Mammary epithelial cell (primary cell): ENCODE measurements at places on chromosomes 6 and 20.

DNA sequence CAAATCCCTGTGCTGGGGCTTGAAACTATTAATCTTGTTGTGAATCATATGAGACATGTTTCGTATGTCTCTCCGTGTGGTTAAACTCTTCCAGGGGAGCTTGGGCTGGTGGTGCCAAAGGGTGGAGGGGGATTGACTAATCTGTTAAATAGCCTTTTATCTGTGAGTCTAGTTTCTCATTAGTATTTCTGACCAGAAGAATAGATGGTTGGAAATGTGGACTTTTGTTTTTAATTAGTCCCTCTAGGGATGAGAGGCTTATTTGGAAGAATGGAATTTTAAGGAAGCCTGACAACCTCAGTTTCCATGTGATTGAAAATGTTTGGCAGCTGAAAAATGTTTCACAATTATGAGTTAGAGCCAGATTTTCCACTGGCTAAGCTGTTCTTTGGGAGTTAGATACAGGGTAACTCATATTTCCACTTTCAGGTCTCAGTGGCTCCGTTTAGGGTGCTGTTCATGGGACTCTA is 117.3 kb downstream of the BCKDHB start:
- DNase-seq, result no peak

GRCh38 chr6:10559522-10560152 is 38.5 kb downstream of the GCNT2 start:
- no peak for DNase-seq

- DNase-seq, result no peak
These were observed 11.8 kb downstream of the SLCO4A1 start for GRCh38 chr20:62653951-62654685.

GRCh38 chr20:9509246-9509645 is 5.1 kb upstream of the LAMP5 start:
- DNase-seq, result no peak

DNA sequence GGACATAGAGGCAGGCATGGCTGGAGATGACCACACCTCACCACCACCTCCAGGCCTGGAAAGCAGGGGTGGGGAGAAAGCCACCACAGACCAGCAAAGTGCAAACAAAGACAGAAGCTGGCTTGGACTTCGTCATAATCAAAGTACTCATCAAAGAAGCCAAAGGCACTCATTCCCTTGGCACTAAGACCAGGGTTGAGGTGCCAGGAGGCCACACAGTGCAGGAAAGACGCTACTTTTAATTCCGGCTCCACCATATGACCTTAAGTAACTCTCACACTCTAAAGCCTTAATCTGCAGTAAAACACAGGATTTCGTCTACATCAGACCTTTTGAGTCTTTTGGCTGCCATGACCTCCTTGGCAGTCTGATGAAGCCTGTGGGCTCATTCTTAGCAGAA is 123.1 kb downstream of the HIVEP2 start:
- DNase-seq, result no peak

GRCh38 chr6:125839879-125840278 is 49.1 kb downstream of the NCOA7 start:
- no peak for DNase-seq

- no peak for DNase-seq
These were observed 12.1 kb downstream of the CD93 start for GRCh38 chr20:23074052-23074451.

GRCh38 chr20:25654487-25654886 is 30.7 kb upstream of the NANP start:
- peak; percentile 71 for DNase-seq

DNA sequence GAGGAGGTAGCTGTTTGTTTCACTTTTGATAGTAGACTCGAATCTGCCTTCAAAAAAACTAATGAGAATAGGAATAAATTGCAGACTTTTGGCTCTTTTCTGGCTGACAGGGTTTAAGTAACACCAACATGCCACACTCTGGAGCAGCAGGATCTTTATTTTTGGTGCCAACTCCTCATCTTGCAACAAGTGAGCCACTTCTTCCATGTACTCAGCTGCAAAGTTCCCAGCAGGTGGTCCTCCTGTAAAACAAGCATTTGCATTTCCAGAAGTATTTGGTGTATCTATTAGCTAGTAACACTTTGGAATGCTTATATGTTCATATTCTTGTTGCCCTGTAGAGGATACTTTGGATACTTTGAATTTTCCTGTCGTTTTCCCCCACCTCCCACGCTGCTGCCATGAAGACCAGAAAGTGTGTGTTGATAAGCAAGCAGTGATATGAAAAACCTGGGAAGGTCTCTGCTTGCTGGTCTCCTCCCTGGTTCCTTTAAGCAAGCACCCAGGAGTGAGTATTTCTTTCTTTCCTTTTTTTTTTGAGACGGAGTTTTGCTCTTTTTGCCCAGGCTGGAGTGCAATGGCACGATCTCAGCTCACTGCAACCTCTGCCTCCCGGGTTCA is 1.0 kb downstream of the ARMH2 start:
- DNase-seq, result no peak

DNA sequence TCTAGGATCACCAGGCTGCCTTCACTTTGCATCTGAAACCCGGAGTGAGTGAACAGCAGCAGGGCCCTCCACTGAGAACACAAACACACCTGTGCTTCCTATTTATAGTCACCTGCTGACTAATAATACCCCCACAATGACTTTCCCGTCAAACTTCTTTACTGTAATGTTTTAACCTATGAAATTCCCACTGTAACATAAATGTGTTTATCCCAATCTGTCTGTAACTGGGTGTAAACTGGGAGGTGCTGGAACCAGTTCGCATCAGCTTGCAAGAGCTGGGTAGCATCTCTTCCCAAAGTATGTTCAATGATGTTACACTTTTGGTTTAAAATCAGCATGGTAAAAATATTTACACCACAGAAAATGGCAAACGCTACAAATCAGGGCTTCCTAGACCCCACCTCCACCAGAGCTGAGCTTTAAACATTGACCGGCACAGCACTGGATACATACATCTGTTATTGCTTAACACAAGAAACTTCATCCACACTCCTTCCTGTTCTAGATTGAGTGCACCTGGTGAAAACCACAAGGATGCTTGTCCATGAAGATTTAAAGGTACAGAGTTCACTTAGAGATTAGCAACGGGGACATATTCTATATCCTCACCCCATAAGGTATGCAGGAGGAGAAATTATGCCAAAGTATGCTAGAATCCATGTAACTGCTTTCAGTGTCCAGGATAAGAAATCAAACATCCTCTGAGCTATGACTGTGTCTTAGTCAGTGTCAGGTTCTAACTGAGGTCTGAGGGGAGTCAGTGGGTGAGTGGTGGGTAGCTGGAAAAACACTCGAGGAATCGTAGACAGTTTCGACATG is 79.0 kb downstream of the ALDH8A1 start:
- peak; percentile 67 for DNase-seq

GRCh38 chr6:123742626-123743025 is 61.0 kb upstream of the NKAIN2 start:
- no peak for DNase-seq

GRCh38 chr20:39909447-39909846 is 779.6 kb downstream of the MAFB start:
- no peak for DNase-seq

DNA sequence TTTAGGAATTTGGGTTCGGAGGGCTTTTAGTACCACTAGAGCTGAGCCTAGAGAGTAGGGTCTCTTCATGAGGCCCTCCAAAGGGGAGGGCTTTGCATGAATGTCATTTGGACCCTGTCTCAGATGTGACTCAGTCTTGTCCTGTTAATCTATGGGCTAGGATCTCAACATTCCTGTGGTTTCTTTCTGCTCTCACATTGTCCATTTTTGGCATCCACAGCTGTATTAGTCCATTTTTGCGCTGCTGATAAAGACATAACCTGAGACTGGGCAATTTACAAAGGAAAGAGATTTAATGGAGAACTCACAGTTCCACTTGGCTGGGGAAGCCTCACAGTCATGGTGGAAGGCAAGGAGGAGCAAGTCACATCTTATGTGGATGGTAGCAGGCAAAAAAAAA is 61.0 kb downstream of the CRYBG1 start:
- no peak for DNase-seq

- DNase-seq, result peak; percentile 24
These were observed 93.7 kb downstream of the PSMB1 start for GRCh38 chr6:170459451-170459850.

- no peak for DNase-seq
These were observed 317.9 kb upstream of the MARCKS start for GRCh38 chr6:113539202-113539601.

DNA sequence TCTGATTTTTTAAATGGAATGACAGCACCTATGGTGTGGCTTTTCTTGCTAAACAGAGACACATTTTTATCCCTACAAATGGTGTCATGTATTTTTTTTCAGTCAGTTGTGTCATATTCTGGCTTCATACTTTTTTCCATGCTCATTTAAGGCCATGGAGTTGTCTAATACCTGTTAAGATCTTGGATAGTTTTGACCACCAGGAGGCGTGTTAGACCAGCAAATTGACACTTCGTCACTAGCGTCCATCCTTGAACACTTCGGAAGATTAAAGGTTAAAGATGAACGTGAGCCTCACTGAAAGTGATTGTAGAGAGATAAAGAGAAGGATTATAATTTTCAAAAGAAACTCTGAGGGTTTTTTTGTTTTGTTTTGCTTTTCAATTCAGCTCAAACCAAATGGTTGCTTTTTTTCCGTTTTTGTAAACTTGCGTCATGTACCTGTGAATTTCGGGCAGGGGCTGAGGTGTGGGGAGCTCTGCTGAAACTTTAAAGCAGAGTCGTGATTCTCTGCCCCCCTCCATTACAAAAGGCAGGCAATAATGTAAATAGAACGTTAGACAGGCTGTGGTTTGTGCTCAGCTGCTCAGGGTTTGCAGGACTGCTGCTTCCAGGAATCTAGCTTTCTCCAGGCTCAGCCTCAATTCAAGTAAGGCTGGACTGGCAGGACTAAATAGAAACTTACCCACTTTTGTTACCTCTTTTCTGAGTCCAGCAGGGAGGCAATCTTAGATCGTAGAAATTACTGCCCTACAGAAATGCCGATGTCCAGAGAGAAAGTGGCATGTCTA is 245.1 kb downstream of the FOXA2 start:
- peak; percentile 65 for DNase-seq

- DNase-seq, result no peak
These were observed 1.7 kb downstream of the SHLD1 start for GRCh38 chr20:5751856-5752255.

- DNase-seq, result peak; percentile 69
These were observed 61.6 kb upstream of the SNX9 start for GRCh38 chr6:157761331-157761921.

DNA sequence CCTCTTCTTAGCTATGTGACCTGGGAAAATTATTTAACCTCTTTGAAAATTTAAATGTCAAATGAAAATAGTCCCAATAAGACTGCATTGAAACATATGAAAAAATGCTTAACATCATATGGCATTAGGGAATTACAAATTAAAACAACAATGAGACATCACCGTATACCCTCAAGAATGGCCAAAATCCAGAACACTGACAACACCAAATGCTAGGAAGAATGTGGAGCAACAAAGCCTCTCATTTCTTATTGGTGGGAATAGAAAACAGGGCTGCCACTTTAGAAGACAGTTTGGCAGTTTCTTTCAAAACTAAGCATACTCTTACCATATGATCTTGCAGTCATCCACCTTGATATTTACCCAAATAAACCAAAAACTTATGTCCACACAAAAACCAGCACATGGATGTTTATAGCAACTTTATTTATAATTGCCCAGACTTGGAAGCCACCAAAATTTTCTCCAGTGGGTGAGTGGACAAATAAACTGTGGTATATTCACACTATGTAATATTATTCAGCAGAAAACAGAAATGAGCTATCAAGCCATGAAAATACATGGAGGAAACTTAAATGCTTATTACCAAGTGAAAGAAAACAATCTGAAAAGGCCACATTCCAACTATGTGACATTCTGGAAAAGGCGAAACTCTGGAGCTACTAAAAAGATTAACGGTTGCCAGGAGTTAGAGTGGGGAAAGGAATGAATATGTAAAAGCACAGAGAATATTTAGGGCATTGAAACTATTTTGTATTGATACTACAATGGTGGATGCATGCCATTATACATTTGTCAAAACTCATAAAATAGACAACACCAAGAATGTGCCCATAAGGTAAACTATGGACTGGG is 459.9 kb downstream of the GRIK2 start:
- DNase-seq, result no peak

DNA sequence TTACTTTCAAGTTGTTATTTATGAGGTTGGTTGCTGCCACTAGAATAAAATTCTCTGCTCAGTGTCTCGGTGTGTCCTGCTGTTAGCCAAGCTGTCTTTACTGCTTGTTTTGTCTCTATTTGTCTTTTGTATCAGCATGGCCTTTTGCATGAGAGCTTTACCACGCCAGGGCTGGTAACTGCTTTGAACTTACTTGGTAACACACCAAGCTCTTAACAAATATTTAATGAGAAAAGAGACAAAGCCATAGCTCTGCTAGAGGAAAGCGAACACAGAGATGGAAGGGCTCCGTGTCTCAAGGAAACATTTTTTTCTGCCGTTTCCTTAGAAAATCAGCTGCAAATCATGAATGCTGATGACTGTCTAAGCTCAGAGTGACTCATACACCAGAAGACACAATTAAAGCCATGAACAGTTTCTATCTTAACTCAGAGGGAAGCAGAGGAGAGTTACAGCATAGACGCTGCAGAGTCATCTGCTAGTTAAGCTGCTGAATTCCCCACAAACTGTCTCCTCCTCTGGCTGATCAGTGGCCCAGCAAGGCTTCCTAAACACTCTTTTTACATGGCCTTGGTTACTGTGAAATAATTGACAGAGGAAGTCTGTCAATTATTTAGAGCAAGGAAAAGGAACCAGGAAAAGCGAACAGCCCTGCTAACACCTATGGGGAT is 44.8 kb downstream of the AGPAT4 start:
- peak; percentile 62 for DNase-seq

DNA sequence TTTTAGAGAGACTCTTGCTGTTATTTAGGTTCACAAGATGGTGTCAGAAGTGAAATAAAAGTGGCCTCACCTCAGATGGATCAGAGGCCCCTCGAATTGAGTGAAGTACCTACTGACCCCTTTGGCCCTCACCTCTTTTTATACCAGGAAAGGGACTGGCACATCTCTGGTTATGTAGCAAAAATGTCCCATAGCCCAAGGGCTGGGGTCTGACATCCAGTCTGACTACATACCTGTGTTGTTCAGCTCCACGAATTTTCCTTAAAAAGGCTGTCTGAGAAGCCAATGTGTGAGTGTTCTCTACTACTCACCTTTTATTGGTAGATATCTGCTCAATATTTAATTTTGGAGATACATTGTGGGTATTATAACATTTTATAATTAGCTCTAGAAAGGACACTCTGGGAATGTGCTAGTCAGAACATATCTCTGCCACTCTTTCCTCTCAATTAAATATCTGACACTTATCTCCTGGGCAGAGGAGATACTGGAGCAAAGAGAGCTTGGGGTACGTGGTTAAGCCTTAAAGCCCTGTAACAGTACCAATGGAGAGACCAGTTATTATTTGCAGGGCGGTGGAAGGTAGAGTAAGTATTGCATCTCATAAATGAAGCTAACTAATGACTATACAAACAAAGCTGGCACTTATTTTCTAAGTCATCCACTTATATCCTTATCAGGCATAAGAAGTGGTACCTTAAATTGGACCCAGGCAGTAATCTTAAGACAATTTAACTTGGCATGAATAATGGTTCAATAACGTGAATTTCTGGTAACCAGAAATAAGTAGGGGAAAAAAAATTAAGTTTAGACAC is 20.0 kb upstream of the IL22RA2 start:
- no peak for DNase-seq

- DNase-seq, result no peak
These were observed 224.4 kb upstream of the SASH1 start for GRCh38 chr6:148118244-148118643.
